ENCODE measurements at places on chromosomes 1 and 21. TPM values are rescaled to one million over a fixed set of nuclear protein-coding genes. Genes with fewer than 3 reads are reported as not detected.

- peak overlapping the region; percentile 1 for H3K4me3 ChIP-seq
- peak overlapping the region; percentile 90 for H3K27ac ChIP-seq
- peaks cover 12% of the 10 kb centered on the region for H3K36me3 ChIP-seq
- peaks cover 22% of the 10 kb centered on the region for H3K4me1 ChIP-seq
- no peak for DNase-seq
These were observed 12.9 kb upstream of the KCNE1 start for GRCh38 chr21:34524646-34525601.

- H3K4me1 ChIP-seq, result peaks cover 8% of the 10 kb centered on the region
- H3K36me3 ChIP-seq, result peaks cover 9% of the 10 kb centered on the region
- no peak overlapping the region for H3K27ac ChIP-seq
- H3K4me3 ChIP-seq, result no peak overlapping the region
These were observed 253.0 kb upstream of the HOOK1 start for GRCh38 chr1:59561796-59562195.

GRCh38 chr21:33434770-33435360 is 31.7 kb downstream of the IFNGR2 start:
- peaks cover 95% of the 10 kb centered on the region for H3K36me3 ChIP-seq
- H3K27me3 ChIP-seq, result no peaks in the 10 kb centered on the region
- H3K4me3 ChIP-seq, result peak overlapping the region; percentile 61
- peak; percentile 94 for DNase-seq
- H3K27ac ChIP-seq, result peak overlapping the region; percentile 95

- H3K27ac ChIP-seq, result no peak overlapping the region
- no peak overlapping the region for H3K4me3 ChIP-seq
- H3K36me3 ChIP-seq, result no peaks in the 10 kb centered on the region
- H3K4me1 ChIP-seq, result peaks cover 25% of the 10 kb centered on the region
These were observed 301.7 kb upstream of the KAZN start for GRCh38 chr1:14296795-14297194.

- no peaks in the 10 kb centered on the region for H3K36me3 ChIP-seq
- no peak overlapping the region for H3K27ac ChIP-seq
- peaks cover 6% of the 10 kb centered on the region for H3K4me1 ChIP-seq
- no peak for DNase-seq
- H3K27me3 ChIP-seq, result no peaks in the 10 kb centered on the region
These were observed 404.3 kb downstream of the NTNG1 start for GRCh38 chr1:107545056-107545577.

DNA sequence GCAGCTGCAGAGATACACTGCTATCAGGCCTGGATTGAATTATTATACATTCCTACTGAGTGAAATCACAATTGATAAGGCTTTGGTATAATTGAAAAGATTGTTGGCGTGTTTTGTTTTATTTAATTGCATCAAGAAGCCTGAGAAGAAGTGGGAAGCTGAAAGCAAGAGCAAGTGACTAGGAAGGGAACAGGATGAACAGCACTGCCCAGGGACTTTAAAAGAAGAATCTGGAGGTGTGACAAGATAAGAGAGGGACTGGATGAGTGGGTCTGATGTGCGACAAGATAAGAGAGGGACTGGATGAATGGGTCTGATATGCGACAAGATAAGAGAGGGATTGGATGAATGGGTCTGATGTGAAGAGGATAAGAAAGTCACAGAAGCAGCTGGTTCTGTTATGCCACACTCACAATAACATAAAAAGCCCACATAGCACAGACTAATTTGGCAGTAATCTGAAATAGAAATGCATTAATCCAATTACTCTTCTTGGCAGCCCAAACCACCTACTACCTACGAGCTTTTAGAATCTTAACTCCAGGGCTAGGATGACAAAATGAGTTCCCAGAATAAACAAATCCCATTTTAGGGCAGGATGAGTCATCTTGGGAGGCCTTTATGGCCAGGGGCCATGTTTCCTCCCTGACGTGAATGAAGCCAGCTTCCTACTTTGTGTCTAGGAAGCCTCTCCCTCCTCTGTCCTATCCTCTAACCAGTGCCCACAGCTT is 129.7 kb downstream of the DUSP10 start:
- no peak overlapping the region for H3K4me3 ChIP-seq
- H3K27me3 ChIP-seq, result no peaks in the 10 kb centered on the region
- peak; percentile 99 for DNase-seq
- peak overlapping the region; percentile 2 for H3K27ac ChIP-seq
- H3K36me3 ChIP-seq, result no peaks in the 10 kb centered on the region

DNA sequence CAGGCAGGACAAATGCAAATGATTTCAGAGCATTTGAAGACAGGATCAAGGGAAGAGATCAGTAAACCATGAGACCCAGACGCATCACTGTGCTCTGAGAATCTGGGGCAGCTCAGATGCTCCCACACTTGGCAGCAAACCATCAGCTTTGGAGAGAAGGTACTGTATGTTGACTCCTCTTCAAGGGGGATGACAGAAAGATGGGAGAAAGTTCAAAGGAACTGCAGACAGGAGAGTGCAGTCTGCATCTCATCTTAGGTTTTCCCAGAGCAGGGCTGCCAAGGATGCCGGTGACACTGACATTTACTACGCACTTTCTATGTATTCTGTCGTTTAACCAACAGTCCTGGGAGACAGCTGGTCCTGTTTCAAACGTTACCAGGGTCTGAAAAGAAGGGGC is 35.8 kb downstream of the OLFML2B start:
- peaks cover 24% of the 10 kb centered on the region for H3K27me3 ChIP-seq
- H3K27ac ChIP-seq, result no peak overlapping the region
- DNase-seq, result no peak
- H3K36me3 ChIP-seq, result no peaks in the 10 kb centered on the region

- peaks cover 20% of the 10 kb centered on the region for H3K27me3 ChIP-seq
- no peak overlapping the region for H3K27ac ChIP-seq
- H3K4me3 ChIP-seq, result no peak overlapping the region
- H3K4me1 ChIP-seq, result peaks cover 6% of the 10 kb centered on the region
These were observed 84.0 kb downstream of the MAN1C1 start for GRCh38 chr1:25700626-25701025.

- H3K27me3 ChIP-seq, result no peaks in the 10 kb centered on the region
- no peaks in the 10 kb centered on the region for H3K36me3 ChIP-seq
- no peak overlapping the region for H3K27ac ChIP-seq
- DNase-seq, result no peak
- peaks cover 4% of the 10 kb centered on the region for H3K4me1 ChIP-seq
These were observed 470.2 kb upstream of the ADGRL2 start for GRCh38 chr1:81330521-81330920.

GRCh38 chr1:92081031-92081430 is 886 bp downstream of the BTBD8 start:
- H3K4me3 ChIP-seq, result peak overlapping the region; percentile 98
- no peaks in the 10 kb centered on the region for H3K27me3 ChIP-seq
- DNase-seq, result no peak

DNA sequence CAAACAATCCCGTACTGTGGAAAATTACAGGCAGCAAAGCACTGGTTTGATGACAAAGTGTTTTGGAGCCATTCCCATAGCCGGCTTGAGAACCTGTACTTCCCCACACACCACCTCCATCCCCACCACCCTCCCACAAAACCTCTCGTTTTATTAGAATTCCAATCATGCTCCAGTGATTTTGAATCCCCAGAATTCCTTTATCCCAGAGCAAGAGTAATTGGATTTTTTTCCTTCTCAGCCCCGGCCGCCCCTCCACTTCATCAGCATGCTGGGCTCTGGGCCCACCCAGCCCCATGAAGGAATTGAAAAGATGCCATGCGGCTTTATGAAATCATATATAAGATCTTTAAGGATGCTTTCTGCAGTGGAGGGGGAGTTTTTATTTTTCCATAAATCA is 136.6 kb downstream of the OMA1 start:
- no peak overlapping the region for H3K4me3 ChIP-seq
- H3K27me3 ChIP-seq, result no peaks in the 10 kb centered on the region
- no peak overlapping the region for H3K27ac ChIP-seq
- H3K4me1 ChIP-seq, result no peaks in the 10 kb centered on the region
- no peak for DNase-seq

- H3K27ac ChIP-seq, result no peak overlapping the region
- H3K36me3 ChIP-seq, result no peaks in the 10 kb centered on the region
- peaks cover 56% of the 10 kb centered on the region for H3K27me3 ChIP-seq
These were observed 6.1 kb upstream of the ADORA1 start for GRCh38 chr1:203121186-203122015.

DNA sequence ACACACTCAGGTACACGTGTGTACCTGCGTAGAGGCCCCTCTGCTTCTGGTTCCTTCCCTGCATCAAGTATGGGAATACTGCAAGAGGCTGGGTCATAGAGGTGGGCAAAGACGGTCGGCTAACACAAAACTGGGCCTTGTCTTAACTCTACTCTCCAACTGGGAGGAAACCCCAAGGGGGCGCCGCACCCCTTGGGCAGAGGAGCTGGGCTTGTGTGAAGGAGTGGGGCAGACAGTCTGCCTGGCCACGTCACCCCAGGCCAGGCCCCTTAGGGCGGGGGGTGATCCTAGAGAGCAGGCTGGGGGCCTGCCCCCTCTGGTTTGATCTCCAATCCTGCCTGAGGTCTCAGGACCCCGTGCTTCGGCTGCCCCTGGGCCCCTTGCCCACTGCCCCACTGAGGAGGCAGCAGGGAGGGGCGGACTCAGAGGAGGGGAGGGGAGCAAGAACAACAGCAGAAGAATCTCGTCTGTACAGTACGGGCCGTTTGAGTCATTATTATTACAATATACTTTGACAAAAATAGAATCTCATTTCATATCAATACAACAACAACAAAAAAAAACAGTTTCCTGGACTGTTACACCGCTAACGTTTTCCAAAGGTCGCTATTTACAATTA is 34.7 kb downstream of the MEF2D start:
- peak; percentile 57 for DNase-seq
- peaks cover 65% of the 10 kb centered on the region for H3K36me3 ChIP-seq
- peaks cover 58% of the 10 kb centered on the region for H3K4me1 ChIP-seq
- H3K4me3 ChIP-seq, result peak overlapping the region; percentile 59

DNA sequence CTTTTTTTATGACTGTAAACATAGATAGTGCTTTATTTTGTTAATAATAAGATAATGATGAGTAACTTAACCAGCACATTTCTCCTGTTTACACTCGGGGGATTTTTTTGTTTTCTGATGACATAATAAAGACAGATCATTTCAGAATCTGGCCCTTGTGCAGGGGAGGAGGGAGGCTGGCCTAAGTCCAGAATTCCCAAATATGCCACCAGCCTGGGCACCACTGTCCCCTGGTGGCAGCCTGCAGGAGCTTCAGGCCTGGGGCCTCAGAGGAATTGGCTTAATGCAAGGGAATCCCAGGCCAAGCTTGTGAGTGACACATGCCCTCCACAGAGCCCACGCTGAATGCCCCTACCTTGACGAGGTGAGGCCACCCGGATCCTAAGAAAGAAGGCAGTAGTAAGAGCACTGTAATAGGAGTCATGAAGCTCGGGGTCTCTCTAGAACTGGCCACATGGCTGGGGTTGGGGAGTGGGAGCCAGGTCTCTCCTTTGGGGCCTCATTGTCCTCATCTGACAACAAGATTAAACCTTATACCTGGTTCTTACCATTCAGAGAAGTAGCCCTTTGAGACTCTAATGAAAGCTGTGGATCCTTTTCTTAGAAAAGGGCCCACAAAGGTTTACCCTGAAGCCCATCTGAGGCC is 24.1 kb downstream of the ETNK2 start:
- H3K4me3 ChIP-seq, result no peak overlapping the region
- peak overlapping the region; percentile 63 for H3K27ac ChIP-seq
- DNase-seq, result peak; percentile 96
- peaks cover 39% of the 10 kb centered on the region for H3K36me3 ChIP-seq
- peaks cover 55% of the 10 kb centered on the region for H3K4me1 ChIP-seq
- H3K27me3 ChIP-seq, result no peaks in the 10 kb centered on the region

- peak; percentile 99 for DNase-seq
- H3K27ac ChIP-seq, result peak overlapping the region; percentile 89
- H3K36me3 ChIP-seq, result no peaks in the 10 kb centered on the region
- no peaks in the 10 kb centered on the region for H3K27me3 ChIP-seq
- H3K4me3 ChIP-seq, result peak overlapping the region; percentile 60
- H3K4me1 ChIP-seq, result peaks cover 33% of the 10 kb centered on the region
These were observed 40.5 kb upstream of the SRP9 start for GRCh38 chr1:225737161-225737560.

DNA sequence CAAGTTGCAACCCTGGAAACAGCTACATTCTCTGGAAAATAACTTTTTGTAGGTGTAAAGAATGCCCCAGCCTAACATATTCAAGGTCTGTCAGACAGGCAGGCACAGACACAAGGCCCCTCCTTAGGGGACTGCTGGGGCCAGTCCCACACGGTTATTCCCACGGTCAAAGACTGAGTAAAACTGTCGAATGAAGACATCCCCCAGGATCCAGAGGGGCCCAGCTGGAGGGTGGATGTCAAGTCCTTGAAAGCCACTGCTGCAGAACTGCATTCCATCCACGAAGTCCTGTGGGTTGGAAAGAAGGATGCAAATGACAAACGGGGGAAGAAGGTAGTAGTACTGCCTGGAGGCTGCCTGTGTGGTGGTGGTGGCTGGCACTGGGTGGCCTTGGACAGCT is 6.9 kb upstream of the RAB7B start:
- H3K36me3 ChIP-seq, result no peaks in the 10 kb centered on the region
- no peak for DNase-seq
- no peaks in the 10 kb centered on the region for H3K4me1 ChIP-seq
- H3K27ac ChIP-seq, result no peak overlapping the region
- H3K27me3 ChIP-seq, result no peaks in the 10 kb centered on the region

DNA sequence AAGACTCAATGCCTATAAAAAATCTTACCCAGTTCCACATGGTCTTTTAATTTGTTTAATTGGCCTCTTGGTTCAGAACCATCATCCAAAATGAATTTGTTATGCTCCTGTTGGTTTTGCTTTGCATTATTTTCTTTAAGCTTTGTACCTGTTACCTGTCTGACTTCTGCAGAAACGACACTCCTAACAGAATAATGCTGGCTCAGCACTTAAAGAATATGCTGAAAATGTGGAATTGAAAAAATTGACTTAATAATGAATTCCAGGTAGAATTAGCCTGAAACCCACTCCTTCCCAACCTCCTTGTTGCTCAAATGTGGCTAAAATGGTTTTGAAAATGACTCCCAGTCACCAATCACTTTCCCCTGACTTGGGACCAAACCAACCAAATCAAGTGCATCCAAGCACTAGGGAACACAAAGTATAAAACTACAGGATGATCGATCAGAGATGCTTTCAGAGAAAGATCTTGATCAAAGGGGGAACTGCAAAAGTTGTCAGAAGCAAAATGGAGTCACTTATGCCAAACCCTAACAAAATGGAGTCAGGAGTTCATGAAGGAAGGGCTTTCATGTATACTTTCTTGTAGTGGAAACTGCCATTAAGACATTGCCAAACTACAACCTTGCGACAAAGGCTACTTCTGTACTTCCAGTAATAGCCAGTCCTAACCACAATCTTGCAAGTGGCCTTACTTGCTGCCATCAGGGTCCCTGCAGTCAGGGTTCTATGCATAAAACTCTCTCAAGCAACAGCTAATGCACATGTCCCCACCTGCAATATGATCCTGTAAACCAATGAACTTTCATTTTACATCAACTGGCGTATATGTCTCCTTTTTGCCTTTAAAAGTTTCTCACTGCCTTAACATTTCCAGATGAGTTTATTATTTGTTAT is 5.4 kb downstream of the GBP7 start:
- no peaks in the 10 kb centered on the region for H3K4me1 ChIP-seq
- no peak overlapping the region for H3K27ac ChIP-seq
- H3K27me3 ChIP-seq, result no peaks in the 10 kb centered on the region
- H3K4me3 ChIP-seq, result no peak overlapping the region
- H3K36me3 ChIP-seq, result no peaks in the 10 kb centered on the region
- DNase-seq, result no peak

LCE1A gene
- not detected for total RNA-seq

STPG1 gene
- total RNA-seq, result 18.6 TPM

KRTAP12-2 gene
- total RNA-seq, result not detected

CFHR4 gene
- total RNA-seq, result not detected

GJB5 gene
- 33.2 TPM for total RNA-seq

PDPN gene
- 35.1 TPM for total RNA-seq

ERVH48-1 gene
- not detected for total RNA-seq

TEX38 gene
- total RNA-seq, result not detected

FAM72C gene
- total RNA-seq, result 13.1 TPM

Measured in MCF 10A (cell line).